Mesothelial cell of epicardium (in vitro differentiated cells): ENCODE measurements at places on chromosomes 13 and 19. TPM values are rescaled to one million over a fixed set of nuclear protein-coding genes. Genes with fewer than 3 reads are reported as not detected.

GRCh38 chr13:43036351-43037250, 13.2 kb downstream of the DNAJC15 start:
- no peak for DNase-seq
- peaks cover 20% of the 10 kb centered on the region for H3K36me3 ChIP-seq
- H3K27me3 ChIP-seq = no peaks in the 10 kb centered on the region
- H3K4me3 ChIP-seq = peak overlapping the region; percentile 30

DNA sequence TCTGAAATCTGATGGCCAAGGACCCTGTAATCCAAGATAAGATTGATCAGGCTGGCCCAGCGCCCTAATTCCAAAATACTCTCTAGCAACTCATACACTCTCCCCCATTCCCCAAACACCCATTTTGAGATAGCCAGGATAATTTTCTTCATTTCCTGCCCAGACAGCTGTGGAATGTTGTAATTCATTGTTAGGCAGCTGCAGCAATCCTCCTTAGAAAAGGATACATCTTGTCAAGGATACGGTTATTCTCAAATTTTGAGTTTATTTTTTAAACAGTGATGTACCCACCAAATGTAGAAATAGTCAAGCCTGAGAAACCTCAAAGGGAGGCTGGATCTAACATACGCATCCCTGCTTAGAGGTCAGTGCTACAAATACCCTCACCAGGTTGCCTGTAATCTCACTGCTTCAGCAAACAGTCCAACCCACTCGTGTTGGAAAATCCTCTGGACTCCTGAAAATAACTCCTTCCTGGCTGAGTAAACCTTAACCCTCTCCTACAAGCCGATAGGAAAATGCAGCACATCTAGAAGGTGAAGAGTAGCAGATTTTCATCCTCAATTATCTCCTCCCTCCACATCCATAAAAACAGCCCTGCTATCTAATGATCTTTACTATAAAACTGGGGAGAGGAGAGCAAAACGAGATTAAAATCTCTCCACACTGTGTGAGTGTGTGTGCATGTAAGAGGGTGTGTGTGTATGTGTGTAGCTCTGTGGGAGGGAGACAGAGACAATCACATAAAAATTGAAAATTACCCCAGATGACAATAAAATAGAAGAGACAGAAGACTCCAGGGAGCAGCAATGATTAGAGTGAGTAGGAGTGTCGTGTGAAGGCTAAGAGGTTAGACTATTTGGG, 683.1 kb downstream of the DIAPH3 start:
- H3K36me3 ChIP-seq = no peaks in the 10 kb centered on the region
- DNase-seq = no peak
- H3K4me1 ChIP-seq = peaks cover 36% of the 10 kb centered on the region
- no peaks in the 10 kb centered on the region for H3K27me3 ChIP-seq
- no peak overlapping the region for H3K4me3 ChIP-seq

DNA sequence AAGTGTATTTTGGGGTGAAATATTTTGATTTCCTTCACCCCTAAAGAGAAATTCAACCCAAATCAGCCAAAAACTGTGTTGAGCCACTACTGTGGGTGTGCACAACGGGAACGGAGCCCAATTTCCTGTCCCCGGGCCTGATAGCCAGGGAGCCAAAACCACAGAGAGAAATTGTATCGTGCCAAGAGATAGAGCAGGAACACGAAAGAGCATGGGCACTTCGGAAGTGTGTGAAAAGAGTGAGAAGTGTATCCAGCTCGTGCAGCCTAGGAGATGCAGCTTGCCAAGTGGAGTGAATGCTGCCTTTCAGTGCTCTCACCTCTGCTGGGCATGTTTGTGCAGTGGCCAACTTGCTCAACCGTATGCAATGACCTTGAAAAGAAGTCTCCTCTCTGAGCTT, 19.4 kb upstream of the PLEKHF1 start:
- no peak for DNase-seq
- H3K27me3 ChIP-seq = peaks cover 36% of the 10 kb centered on the region
- no peaks in the 10 kb centered on the region for H3K36me3 ChIP-seq
- no peak overlapping the region for H3K27ac ChIP-seq
- peaks cover 13% of the 10 kb centered on the region for H3K4me1 ChIP-seq

- peaks cover 24% of the 10 kb centered on the region for H3K4me1 ChIP-seq
- no peak overlapping the region for H3K4me3 ChIP-seq
- H3K27ac ChIP-seq = no peak overlapping the region
- H3K36me3 ChIP-seq = peaks cover 18% of the 10 kb centered on the region
Observed at GRCh38 chr19:2189880-2190279, 26.1 kb downstream of the DOT1L start.

- no peaks in the 10 kb centered on the region for H3K27me3 ChIP-seq
- H3K36me3 ChIP-seq = no peaks in the 10 kb centered on the region
- no peak overlapping the region for H3K4me3 ChIP-seq
- H3K27ac ChIP-seq = no peak overlapping the region
- no peak for DNase-seq
Observed at GRCh38 chr19:2573916-2574315, 98.0 kb downstream of the GADD45B start.

GRCh38 chr19:7732045-7732444, at the start of gene CLEC4G:
CLEC4G (minus strand) TSS chr19:7732110; CDS start chr19:7732102, 8 bp downstream.
- peaks cover 87% of the 10 kb centered on the region for H3K27me3 ChIP-seq
- H3K27ac ChIP-seq = no peak within 1 kb of the TSS
- H3K4me1 ChIP-seq = no peaks in the 10 kb centered on the region
- no peak within 1 kb of the TSS for H3K4me3 ChIP-seq

- no peak overlapping the region for H3K27ac ChIP-seq
- H3K4me1 ChIP-seq = peaks cover 3% of the 10 kb centered on the region
- H3K4me3 ChIP-seq = no peak overlapping the region
- no peak for DNase-seq
- peaks cover 27% of the 10 kb centered on the region for H3K36me3 ChIP-seq
Observed at GRCh38 chr19:31290931-31291590, 58.2 kb downstream of the TSHZ3 start.

GRCh38 chr13:63614874-63615612, 2199.4 kb upstream of the PCDH20 start:
- H3K27ac ChIP-seq = no peak overlapping the region
- H3K4me1 ChIP-seq = no peaks in the 10 kb centered on the region
- no peaks in the 10 kb centered on the region for H3K36me3 ChIP-seq
- H3K27me3 ChIP-seq = no peaks in the 10 kb centered on the region
- H3K4me3 ChIP-seq = no peak overlapping the region

DNA sequence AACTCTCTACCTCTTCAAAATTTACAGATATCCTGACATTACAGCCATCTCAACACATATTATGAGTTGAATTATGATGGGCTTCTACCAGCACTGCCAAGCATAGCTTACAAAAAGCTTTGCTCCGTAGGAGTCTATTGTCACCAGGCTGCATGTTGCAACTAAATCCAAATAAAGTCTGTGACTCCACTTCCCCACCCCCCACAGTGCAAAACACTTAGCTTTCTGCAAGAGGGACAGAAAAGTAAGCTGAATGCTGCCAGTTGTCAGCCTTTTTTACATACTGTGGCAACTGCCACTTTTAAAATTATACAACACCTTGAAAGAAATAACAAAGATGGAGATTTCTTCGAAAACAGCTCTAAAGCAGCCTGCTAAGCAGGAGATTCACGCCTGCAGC, 189.1 kb downstream of the FGF14 start:
- no peak for DNase-seq
- H3K27me3 ChIP-seq = peaks cover 51% of the 10 kb centered on the region
- H3K27ac ChIP-seq = no peak overlapping the region
- H3K36me3 ChIP-seq = no peaks in the 10 kb centered on the region

- no peaks in the 10 kb centered on the region for H3K27me3 ChIP-seq
- DNase-seq = no peak
- H3K27ac ChIP-seq = no peak overlapping the region
- peaks cover 23% of the 10 kb centered on the region for H3K4me1 ChIP-seq
- peaks cover 2% of the 10 kb centered on the region for H3K36me3 ChIP-seq
- no peak overlapping the region for H3K4me3 ChIP-seq
Observed at GRCh38 chr13:31631071-31631470, 108.3 kb upstream of the RXFP2 start.

DNA sequence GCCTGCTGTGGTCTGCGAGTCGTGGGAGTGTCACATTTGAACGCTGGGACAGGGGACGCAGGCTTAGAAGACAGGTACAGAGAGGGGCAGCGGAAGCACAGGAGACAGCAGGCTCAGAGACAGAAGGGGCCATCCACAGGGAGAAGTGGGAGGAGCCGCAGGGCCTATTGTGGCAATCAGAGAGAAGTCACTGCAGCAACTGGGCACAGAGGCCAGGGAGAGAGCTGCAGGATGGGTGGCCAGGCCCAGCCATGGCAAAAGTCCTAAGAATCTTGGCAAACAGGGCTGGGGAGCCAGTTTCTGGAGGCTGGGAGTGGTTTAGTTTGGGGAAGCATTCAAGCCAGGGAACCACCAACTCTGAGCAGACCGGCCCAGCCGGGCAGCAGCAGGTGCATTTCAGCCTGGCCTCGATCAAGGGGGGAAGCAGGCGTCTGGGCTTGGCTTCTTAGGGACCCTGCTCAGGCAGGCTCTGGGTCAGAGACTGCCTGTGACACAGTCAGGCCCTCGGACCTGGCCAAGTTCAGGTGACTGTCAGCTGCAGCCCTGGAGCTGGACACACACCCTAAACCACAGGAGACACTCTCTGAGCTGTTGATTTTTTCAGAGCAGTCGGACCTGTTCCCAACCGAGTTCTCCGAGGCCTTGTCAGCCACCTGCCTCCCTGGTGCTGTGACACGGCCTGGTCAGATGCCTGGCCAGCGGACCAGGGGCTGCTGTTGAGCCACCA, 11.8 kb downstream of the SH3GL1 start:
- no peaks in the 10 kb centered on the region for H3K27me3 ChIP-seq
- H3K27ac ChIP-seq = peak overlapping the region; percentile 86
- H3K4me3 ChIP-seq = no peak overlapping the region
- H3K4me1 ChIP-seq = peaks cover 47% of the 10 kb centered on the region
- DNase-seq = no peak
- no peaks in the 10 kb centered on the region for H3K36me3 ChIP-seq

DNA sequence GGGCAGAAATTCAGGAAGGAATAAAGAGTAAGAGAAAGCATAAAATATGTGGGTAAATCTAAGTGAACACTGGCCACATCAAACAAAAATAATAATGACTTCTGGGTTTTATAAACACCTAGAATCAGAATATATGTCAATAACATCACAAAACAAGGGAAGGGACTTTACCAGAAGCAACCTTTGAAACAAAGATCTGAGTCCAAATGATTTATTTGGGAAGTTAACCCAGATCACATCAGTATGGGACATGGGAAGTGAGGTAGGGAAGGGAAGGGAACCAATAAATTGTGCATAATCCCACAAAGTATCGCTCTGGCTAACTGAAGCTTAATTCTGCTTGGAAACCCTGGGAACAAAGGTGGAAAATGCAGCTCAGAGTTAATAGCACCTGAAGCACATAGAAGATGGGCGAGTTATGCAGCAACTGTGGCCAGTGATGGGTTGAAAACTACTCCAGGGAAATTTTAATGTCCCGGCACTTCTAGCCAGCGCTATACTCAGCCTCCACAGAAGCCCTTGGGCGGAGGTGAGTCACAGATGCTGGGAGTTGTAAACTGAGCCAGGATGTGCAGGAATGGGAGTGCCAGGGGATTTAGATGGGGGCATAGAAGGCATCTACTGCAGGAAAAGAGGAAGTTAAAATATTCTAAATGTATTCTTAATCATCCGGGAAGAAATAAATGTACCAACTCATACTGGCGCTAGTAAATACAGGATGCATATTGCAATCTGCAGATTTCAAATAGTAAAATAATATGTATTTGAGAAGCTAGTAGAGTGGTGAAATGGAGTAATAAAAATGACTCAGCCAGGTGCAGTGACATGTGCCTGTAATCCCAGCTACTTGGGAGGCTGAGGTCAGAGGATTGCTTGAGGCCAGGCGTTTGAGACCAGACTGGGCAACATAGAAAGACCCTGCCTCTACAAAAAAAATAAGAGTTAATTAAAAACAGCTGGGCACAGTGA, 34.2 kb upstream of the CEBPG start:
- no peak overlapping the region for H3K4me3 ChIP-seq
- DNase-seq = no peak
- H3K27me3 ChIP-seq = peaks cover 59% of the 10 kb centered on the region
- no peak overlapping the region for H3K27ac ChIP-seq
- no peaks in the 10 kb centered on the region for H3K36me3 ChIP-seq

- H3K36me3 ChIP-seq = no peaks in the 10 kb centered on the region
- H3K4me3 ChIP-seq = no peak overlapping the region
- H3K4me1 ChIP-seq = peaks cover 3% of the 10 kb centered on the region
Observed at GRCh38 chr13:43428545-43429296, 358.1 kb downstream of the ENOX1 start.

DNA sequence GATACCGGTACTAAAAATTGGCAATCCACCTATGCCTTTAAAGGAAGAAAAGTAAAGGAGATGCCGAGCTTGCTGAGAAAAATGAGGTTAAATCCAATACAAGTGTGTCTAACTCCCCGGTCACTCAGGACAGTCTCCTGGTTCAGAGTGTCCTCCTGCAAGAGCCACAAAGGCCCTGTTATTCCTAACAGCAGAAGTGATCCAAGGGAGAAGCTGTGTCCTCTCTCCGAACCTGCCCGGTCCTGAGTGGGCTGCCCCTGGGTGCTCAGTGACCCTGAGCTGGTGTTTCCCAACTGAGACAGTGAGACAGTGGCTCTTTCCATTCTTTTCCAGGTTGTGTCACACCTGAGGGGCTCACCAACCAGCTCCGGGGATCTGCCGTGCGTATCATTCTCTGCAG, 4.8 kb downstream of the GJB6 start:
- H3K36me3 ChIP-seq = peaks cover 13% of the 10 kb centered on the region
- no peak for DNase-seq
- peaks cover 24% of the 10 kb centered on the region for H3K27me3 ChIP-seq
- peaks cover 26% of the 10 kb centered on the region for H3K4me1 ChIP-seq

GRCh38 chr13:73054712-73055111, 4.1 kb upstream of the KLF5 start:
- H3K27ac ChIP-seq = peak overlapping the region; percentile 77
- no peak overlapping the region for H3K4me3 ChIP-seq
- H3K36me3 ChIP-seq = no peaks in the 10 kb centered on the region

- H3K4me1 ChIP-seq = peaks cover 5% of the 10 kb centered on the region
- no peak overlapping the region for H3K27ac ChIP-seq
- no peak for DNase-seq
- H3K4me3 ChIP-seq = no peak overlapping the region
- no peaks in the 10 kb centered on the region for H3K36me3 ChIP-seq
- peaks cover 14% of the 10 kb centered on the region for H3K27me3 ChIP-seq
Observed at GRCh38 chr13:27289011-27289665, 18.5 kb downstream of the RASL11A start.

DNA sequence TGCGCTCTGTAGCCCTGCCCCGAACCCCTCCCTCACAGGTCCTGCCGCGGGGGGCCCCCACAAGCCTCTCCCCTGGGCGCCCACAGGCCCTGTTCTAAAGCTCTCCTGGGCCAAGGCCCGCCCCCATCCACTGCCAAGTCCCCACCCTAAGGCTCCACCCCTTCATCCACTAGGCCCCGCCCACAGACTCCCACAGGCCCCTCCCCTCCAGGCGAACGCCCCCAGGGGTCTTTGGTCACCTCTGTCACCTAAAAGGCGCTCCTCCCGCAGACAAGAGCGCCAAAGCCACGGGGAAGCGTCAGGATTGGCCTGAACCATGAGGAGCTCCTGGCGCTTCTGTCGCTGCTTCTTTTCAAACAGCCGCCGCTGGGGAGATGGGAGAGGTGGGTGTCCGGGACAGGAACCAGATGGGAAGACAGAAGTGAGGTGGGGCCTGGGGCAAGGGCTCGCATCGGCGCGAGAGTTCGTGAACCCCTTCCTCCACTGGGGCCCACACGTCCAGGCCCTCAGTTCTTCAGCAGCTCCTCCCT, 2.3 kb downstream of the TULP2 start:
- H3K27ac ChIP-seq = peak overlapping the region; percentile 67
- H3K36me3 ChIP-seq = no peaks in the 10 kb centered on the region
- H3K4me1 ChIP-seq = peaks cover 29% of the 10 kb centered on the region
- peak; percentile 66 for DNase-seq

The NUP62 gene
- 67.6 to 78.9 TPM (median 71.8 TPM) in 3 replicates for total RNA-seq

The CEACAM7 gene
- not detected in 3 replicates for total RNA-seq

The CCL25 gene
- total RNA-seq = 0.29 to 0.42 TPM in 2 of 3 replicates, not detected in the other

The SYNE4 gene
- 16.8 to 17.0 TPM (median 17.0 TPM) in 3 replicates for total RNA-seq

The SHC2 gene
- total RNA-seq = 85.1 to 91.0 TPM (median 86.4 TPM) in 3 replicates

The COL5A3 gene
- 3.3 to 4.4 TPM (median 4.0 TPM) in 3 replicates for total RNA-seq

The CERS1 gene
- total RNA-seq = 8.5 to 9.4 TPM (median 8.8 TPM) in 3 replicates
